ENCODE measurements at places on chromosomes 3 and 15.

DNA sequence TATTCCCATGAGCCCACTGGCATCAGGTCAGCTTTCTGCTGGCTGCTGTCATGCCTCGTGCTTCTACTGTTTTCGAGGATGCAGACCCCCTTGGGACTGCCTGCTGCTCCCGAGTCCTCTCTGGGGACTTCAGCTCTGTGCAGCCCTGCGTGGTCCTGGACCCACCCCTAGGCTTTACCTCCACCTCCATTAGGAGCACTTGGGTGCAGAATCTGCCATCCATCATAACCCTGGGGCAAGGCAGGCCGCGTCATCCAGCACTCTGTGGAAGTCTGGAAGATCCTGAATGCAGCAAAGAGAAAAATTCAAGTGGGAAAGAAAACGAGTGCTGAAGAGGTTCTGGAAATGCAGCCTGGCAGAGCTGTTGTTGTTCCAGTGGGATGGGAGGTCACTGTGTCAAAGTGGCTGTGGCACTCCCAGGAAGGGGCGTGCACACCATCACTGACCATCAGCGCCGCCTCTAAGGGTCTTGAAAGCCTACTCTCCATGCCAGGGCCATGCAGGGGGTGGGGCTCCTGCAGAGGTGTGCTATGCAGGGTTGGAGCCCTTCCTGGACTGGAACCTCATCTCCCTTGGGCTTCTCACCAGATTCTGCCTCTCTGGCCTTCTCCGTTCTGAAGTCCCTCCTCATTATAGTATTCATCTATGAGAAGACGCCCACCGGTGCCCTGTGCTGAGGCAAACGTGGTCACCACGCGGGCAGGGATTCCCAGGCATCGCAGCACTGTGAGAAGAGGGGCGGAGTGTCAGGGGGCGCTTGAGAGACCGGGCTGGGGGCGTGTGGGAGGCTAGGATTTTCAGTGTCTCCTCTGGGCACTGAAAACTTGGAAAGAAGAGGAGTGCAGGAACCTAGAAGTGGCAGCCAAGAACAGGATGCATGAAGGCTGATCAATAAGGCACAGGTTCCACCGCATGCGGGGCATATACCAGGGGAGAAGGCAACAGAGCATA is 12.5 kb downstream of the EPB42 start:
- ATAC-seq: no peak

DNA sequence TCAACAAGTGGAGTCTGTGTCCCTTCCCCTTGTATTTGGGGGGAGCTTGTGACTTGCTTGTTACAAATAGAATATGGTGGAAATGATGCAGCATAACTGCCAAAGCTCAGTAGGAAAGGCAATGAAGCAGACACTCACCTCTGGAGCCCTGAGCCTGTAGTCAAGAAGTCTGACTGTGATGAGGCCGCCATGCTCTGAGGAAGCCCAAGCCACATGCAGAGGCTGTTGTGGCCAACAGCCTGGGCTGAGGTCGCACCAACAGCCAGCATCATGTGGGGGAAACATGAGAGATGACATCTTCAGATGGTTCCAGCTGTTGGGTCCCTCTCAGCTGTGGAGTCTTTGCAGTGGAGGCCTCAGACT is 161.4 kb downstream of the CHSY1 start:
- ATAC-seq: no peak

- no peak for ATAC-seq
Observed at GRCh38 chr3:130379274-130379673, 33.8 kb downstream of the COL6A5 start.

GRCh38 chr3:17672506-17672905 is 69.9 kb downstream of the TBC1D5 start:
- no peak for ATAC-seq

DNA sequence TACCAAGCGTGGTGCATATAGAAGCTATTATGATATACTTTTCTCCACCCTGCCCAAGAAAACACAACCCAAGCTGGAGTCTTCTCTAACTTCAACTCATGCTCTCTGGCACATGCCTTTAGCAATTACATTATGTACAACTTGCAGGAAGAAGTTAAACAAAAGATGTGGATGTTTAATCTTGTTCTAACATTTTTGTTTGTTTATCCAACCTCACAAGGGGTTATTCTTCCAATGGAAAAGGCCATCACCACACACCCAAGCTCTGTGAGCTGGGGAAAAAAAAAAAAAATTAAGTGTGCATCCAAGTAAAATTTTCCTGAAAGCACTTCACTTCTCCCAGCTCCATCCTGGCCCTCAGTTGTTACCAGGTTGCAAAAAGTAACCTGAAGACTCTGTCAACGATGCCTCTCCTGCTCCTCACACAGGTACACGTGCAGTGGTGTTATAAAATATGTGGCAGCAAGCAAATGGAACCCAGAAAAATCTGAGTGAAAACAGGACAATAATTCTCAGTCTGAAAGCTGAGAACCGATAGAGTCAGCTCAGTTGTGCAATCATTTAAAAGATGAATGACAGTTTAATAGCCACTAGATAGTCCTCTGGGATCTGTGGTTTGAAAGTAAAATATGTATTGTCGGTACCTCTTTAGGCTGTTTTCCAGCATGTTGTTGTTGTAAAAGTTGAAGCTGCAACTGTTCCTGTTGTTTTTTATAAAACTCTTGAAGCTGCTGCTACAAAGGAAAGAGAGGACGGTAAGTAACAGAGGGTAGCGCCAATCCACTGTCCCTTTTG is 531.4 kb downstream of the FOXP1 start:
- no peak for ATAC-seq

DNA sequence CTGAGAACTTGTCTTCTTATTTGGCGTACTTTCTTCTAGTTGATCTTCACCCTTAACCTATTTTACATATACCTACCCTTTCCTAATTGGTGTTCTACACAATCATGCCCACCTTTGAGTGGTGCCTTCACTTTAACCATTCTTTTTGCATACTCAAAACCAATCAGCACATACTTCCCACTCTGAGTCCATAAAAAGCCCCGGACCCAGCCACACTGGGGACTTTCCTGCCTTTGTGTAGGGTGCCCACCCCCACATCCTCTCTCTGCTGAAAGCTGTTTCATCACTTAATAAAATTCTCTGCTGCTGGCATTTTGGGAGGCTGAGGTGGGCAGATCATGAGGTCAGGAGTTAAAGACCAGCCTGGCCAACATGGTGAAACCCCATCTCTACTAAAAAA is 15.9 kb upstream of the CHST2 start:
- no peak for ATAC-seq

DNA sequence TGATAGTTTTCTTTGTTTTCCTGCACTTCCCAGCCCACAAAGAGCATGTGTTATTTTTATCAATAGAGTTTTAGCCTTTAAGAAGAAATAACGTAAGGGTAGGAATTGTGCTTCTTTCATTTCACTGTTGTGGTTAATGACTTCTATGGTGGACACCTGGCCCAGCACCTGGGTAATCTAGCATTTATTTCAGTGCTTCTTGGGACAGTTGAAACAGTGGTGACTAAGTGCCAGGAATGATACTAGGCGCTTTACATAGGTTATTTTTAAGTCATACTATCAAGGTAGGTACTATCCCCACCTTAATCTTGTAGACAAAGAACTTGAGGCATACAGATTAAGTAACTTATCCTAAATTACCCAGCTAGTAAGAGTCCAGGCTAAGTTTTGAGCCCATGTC is 243.8 kb downstream of the SOX2 start:
- ATAC-seq: no peak

- ATAC-seq: no peak
Observed at GRCh38 chr3:53707222-53707621, 139.0 kb downstream of the CHDH start.

- ATAC-seq: no peak
Observed at GRCh38 chr3:19103510-19103909, 44.8 kb upstream of the KCNH8 start.

- no peak for ATAC-seq
Observed at GRCh38 chr3:128991355-128991895, 2.5 kb downstream of the CFAP92 start.

- no peak for ATAC-seq
Observed at GRCh38 chr3:108677811-108678210, 79.4 kb downstream of the RETNLB start.

DNA sequence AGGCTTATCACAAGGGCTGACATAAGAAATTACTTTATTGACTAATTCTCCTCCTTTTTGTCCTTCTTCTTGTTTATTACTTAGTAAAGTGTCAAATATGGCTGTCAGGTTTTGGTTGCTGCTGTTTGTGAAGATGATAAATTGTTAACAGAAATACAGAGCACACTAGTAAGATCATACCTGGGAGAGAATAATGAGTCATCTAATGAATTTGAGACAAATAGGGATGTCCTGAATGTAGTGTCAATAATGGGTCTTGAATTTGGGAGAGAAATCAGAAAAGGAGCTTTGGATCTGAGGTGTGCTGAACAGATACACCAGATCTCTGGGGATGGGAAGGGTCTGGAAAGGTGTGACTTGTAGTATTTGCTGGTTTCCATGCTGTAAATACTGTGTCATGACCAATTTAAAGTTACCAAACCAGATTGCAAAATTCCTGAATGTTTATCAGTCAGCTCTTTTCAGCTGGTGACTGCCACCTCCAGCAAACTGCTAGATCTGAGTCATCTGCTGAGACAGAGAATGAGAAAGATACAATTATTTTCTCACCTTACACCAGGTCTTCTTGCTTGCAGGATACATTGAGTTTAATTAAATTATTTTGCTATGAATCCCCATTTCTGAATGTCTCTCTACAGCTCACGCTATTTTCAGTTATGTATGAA is 76.7 kb upstream of the SATB1 start:
- no peak for ATAC-seq

Data from gastroesophageal sphincter (tissue), 4 donors.